ENCODE measurements at places on chromosomes 11 and 22.

- no peak for DNase-seq
Measured at GRCh38 chr11:57095896-57096295, 85.9 kb upstream of the LRRC55 start.

DNA sequence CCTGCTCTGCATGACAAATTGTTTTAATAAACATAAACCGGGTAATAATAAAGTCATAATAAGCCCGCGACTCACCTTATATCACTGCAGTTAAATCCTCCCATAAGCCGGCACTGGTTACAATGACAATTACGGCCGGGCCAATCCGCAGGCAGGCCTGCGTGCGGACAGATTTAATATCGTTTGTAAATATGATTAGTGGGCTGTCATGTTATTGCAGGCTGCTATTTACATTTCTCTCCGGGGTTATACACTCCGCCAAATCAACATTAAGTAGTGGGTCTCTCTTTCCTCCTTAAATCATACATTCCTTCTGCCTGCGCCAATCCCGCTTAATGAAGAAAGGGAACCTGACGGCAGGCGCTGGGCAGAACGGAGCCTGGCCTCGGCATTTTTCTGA, 51.8 kb upstream of the LMO1 start:
- DNase-seq: no peak

DNA sequence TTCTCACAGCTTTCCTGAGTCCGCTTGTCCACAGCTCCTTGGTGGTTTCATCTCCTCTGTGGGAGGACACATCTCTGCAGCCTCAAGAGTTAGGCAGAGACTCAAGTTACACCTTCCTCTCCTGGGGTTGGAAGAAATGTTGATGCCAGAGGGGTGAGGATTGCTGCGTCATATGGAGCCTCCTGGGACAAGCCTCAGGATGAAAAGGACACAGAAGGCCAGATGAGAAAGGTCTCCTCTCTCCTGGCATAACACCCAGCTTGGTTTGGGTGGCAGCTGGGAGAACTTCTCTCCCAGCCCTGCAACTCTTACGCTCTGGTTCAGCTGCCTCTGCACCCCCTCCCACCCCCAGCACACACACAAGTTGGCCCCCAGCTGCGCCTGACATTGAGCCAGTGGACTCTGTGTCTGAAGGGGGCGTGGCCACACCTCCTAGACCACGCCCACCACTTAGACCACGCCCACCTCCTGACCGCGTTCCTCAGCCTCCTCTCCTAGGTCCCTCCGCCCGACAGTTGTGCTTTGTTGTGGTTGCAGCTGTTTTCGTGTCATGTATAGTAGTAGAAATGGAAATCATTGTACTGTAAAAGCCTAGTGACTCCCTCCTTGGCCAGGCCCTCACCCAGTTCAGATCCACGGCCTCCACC, 11.7 kb downstream of the RASD2 start:
- DNase-seq: no peak

DNA sequence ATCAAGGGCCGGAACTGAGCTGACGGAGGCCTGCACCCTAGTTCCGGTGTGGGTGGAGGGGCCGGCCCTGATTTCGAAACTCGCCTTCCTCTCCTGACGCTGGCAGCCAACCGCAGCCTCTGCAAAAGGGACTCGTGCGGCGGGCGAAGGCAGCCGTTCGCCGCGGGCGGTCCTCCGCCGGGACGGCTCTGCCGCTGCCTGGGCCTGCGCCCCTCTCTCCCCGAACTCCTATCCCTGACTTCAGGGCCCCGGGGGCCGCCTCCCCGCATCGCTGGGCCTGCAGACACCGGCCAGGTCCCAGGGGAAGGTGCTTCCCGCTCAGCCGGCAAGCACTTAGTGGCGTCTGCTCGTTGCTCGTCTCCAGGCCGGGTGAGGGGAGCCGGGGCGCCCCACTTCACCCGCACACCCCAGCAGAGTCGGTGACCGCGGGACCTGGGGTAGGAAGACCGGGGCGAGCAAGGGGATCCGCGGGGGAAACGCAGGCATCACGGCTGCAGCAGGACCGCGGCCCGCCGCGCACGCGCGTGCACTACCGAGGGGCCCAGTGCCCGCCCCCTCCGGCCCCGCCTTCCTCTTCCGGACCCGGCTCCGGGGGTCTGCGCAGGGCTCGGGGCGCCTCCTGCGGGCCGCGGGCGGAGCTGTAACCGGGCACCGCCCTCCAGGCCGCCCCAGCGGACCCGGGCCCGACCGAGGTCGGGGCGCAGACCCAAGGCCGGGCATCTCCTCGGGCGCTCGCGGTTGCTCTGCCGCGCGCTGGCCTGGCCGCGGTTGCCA, 464 bp upstream of the ANKRD13D start:
- peak; percentile 90 for DNase-seq

GRCh38 chr22:21947040-21948014, 5.3 kb downstream of the PPM1F start:
- peak; percentile 24 for DNase-seq

GRCh38 chr11:19570889-19571288, 141.7 kb upstream of the NAV2 start:
- no peak for DNase-seq

DNA sequence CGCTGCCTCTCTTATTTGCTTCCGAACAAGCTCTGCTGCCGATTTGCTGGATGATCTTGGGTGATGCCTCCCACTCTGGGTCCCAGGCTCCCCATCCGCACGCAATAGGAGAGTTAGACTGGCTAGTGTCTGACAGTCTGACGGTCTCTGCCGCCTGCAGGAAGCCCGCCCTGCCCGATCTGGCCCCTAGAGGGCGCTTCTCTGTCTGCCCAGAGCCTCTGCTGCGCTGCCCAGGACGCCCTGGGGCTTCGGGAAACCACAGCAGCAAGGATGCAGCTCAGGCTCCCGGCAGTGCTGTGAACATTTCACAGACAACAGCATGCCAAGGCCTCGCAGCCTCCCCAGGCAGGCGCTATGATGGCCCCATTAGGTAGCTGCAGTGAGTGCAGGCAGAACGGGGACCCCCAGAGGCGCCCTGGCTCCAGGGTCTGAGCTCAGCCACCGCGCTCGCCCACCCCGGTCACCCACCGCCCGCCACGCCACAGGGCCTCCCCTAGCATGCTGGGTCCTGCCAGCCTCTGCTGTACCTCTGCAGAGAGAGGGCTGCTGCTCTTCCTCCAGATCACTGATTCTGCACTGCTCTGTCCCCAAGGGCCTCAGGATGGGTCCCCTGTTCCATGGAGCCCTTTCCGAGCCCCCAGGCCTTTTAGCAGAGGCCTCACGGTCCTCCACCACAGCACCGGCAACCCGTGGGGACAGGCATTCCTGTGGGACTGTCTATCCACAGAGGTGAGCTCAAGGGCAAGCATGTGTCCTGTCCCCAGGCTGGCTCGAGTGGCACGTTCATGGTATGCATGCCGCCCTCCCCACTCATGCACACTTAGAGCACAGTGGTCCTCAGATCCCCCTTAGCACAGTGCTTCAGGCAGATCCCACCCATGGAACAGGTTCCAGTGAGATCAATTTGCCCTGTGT, 4.3 kb upstream of the BAIAP2L2 start:
- peak; percentile 77 for DNase-seq

GRCh38 chr22:25361899-25362214, 142.4 kb downstream of the CRYBB2 start:
- no peak for DNase-seq

DNA sequence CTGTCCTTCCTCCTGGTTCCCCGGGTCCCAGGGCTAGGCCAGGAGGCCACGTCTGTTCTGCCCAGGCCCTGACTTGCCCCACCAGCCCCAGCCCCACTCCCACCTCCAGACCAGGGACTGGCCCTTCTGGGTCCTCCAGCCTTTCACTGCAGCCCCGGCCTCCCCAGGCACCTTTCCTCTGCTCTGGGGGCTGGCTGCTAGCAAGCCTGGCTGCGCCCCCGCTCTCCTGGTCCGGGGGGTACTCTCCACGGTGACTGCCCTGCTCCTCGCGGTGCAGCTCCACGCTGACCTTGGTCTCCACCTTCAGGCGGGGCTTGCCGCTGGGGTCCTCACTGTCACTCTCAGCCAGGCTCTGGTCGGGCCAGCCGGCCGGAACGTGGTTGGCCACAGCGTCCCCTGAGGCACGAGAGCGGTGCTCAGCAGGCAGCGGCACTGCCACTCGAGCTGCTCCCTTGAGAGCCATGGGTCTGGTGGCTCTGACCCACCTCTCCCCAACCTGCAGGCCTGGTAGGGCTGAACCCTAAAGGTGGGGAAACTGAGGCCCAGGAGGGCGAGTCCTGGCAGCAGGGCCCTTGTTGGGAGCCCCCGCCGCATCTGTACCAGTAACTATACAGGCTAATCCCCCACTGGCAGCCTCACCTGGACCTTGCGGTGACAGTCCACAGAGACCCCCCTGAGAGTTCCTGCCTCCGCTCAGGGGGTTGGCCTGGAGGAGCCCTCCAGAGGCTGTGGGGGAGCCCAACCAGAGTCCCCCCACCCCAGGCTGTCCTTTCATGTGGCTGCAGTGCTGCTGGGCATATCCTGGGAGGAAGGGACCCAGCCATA, 29.0 kb downstream of the TRMU start:
- DNase-seq: no peak

DNA sequence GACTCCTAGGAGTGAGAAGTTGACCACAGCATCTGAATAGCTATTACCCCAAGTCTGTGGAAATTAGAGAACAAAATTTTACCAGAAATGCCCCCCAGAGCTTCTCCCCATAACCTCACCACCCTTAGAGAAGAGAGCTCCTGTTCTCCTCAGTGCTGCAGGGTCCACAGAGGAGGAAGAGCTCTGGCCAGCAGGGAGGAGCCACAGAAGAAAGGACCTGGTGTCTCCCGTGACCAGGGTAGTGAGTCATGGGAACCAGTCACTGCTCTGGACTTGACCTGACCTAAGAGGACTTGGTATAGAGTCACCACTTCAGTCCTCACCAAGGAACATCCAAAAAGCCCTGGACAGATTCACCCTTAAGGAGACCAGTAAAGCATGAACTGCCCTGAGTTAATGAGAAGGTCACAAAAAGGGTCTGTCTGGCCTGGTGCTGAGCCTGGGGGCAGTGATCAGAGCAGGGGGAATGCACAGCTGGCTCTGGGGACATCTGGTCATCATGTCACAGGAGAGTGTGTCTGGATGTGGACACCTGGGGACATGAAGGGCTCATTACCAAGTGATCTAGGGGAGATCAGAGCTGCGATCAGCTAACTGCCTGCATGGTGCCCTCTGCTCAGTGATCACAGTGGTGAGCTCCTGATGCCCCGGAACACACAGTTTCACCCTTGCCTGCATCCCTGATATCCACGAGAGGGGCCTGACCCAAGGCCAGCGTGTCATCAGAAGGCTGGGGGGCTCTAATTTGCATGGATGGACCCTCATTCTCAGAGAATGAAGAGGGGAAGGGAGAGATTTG, 103.3 kb upstream of the TOP3B start:
- no peak for DNase-seq

DNA sequence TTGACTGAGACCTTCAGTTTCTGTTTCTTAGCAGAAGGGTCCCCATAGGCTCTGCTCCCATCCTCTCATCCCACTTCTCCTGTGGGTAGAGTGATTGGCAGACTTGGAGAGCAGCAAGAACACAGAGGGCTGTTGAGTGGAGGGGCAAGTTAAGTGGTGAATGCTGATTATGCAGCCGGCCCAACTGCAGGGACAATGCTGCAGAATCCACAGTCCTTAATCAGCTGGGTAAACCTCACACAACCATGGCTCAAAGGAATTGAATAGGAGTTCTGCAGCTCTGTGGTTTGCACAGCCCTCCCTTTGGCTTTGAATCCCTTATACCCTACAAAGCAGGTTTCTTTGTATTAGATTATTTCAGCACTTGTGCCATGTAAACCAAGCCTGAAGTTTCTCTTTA, 161.1 kb downstream of the NAV2 start:
- DNase-seq: no peak

GRCh38 chr11:68373815-68374501, 61.6 kb downstream of the LRP5 start:
- DNase-seq: peak; percentile 56

DNA sequence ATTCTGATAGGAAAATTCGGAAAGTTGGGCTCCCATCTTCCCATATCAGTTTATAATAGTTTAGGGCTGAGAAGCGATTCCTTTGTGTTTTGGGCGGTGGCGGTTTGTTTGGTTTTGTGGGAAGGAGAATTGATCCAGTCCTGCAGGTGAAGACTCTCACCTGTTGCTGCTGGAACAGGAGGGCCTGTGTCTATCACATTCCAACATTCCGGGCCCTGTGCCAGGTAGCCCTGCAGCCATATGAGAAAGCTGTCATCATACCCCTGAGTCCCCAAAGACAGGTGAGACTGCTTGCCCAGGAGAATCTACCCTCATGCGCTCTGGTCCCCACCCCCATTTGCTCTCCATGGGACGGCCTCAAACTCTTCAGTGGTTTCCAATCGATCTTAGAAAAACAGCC, 62.1 kb downstream of the TRAF6 start:
- no peak for DNase-seq

DNA sequence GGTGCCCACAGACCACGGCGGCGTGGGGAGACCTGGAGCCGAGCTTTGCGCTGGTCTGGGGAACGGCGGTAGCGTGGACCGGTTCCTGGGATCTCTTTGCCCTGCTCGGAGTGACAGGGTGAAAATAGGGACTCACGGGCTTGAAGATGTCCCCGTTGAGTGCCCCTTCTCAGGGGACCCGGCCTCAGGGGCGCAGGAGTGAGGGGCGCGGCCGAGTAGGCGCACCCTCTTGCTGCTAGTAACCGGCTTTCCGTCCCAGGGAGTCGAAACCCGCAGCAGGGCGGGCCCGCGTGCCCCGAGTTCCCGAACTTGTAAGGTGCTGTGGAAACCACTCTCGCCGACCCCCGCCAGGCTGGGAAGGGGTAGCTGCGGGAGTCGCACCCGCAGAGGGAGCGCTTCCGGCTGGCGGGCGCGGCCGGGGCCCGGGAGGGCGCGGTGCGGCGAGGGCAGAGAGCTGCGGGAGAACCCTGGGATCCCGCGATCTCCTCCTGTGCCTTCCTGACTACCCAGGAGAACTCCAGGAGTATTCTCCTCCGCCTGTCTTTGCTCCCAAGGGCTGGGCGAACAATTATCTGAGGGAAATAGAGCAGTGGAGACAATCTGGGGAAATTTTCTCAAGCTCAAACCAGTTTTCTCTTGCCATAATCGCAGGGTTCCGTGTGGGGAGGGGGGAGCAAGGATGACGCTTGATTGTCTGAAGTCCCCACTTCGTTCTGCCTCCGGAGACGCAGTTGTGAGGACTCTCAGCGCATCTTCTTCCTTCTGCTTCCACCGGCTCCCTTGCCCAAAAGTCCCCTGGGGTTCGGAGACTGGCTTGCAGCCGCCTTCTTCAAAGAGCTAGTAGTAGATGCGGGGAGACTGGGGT, 666 bp downstream of the NELL1 start:
- DNase-seq: no peak

GRCh38 chr11:9613830-9614762, 40.6 kb downstream of the WEE1 start:
- peak; percentile 77 for DNase-seq

DNA sequence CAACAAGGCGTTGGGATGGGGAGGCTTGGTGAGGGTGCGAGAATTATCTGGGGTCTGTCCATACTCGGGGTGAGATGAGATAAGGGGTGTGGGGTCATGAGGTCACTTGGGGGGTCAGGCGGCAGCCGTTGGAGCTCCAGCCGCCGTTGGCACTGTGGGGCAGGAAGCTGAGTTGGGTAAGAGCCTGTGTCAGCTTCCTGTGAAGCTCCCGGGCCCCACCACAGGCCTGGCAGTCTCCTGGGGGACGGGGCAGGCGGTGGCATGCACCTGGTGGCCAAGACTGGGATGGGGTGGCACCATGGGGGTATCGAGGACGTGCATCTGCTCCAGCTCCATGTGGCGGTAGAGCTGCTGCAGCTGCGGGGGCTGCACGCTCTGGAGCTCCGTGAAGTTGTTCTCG, 7.1 kb upstream of the MYBPC3 start:
- no peak for DNase-seq

Measured in fibroblast of gingiva (primary cell).